ENCODE measurements at places on chromosomes 13 and 19.

- no peak for DNase-seq
Observed at GRCh38 chr19:294946-295686, 3.9 kb upstream of the PLPP2 start.

GRCh38 chr13:70375718-70376117 lies 267.5 kb upstream of the KLHL1 start:
- no peak for DNase-seq

GRCh38 chr13:103898481-103898880 lies 832.3 kb upstream of the SLC10A2 start:
- DNase-seq, result no peak

- no peak for DNase-seq
Observed at GRCh38 chr13:64074971-64075474, 2659.4 kb upstream of the PCDH20 start.
